Kidney (tissue), 22 donors: ENCODE measurements at places on chromosomes 4 and X. TPM values are rescaled to one million over a fixed set of nuclear protein-coding genes. Genes with fewer than 3 reads are reported as not detected.

DNA sequence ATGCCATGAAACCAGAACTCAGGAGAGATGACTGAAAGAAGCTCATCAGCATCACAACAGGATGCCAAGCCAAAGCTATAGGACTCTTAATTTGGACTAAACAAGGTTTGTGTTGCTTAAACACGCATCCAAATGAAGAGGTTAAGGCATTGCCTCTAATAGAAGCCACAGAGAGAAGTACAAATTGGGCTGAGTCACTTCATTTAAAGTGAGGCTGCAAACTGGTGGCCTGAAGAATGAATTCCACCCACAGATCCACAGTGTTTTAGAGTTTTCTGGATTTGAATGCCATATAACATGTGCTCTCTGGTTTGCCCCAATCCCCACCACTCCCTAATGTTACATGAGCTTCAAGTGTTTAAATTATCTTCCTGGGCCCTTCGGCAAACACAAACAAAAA lies 103.5 kb downstream of the FIP1L1 start:
- DNase-seq, result no peak

DNA sequence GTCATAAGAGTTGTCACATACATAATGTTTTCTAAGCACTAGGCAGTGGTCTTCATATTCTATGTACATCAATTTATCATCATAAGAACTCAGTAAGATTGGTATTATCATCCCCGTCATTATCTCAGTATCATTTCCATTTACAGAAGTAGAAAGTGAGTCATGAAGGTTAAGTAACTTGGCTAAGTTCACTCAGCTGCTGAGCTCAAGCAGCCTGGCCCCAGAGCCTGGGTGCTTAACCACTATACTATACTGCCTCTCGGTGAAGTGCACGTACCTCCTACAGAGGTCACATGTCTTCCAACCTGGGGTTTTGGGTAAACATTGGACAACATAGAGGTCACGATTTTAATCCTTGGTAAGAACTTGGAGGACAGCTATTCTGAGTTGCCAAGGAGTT lies 161.5 kb upstream of the GATB start:
- no peak for DNase-seq

- DNase-seq, result peak; percentile 24
These were observed 283.3 kb downstream of the PTTG2 start for GRCh38 chr4:38243388-38244053.

- DNase-seq, result no peak
These were observed 46.5 kb downstream of the SNX25 start for GRCh38 chr4:185255868-185256267.

The KLHL34 gene
- not detected for polyA plus RNA-seq

The RNF212 gene
- 20.8 TPM for polyA plus RNA-seq

DNA sequence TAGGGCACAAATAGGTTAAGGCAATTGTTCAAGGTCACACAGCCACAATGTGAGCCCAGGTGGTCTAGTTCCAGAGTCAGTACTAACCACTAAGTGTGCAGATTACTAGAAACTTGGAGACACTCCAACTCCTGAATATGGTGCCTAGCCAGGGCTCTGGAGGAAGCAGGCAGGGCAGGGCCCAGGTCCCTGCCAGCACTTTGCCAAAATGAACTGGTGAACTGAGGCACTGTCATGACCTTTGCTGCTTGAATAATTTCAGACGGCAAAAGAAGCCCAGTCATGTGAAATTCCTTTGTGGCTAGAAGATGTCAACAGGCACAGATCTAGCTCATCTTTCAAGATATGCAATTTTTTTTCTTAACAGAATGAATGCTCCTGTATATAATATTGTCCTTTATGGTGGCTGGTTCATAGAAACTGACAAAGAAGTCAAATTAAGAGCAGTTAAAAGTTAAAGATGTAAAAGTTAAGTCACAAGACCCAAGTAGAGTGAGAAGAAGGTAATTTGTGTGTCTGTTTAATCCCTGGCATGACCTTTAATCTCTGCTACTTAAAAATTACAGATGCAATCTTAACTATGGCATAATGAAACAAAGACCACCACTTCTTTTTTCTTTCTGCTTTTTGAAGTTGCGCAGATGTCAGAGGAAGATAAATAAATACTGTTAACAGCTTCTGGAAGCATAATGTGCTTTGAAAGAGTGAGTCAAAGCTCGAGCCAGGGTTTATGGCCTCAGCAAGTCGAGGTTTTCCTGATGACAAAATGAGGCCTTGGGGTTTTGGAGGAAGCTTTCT lies 54.1 kb downstream of the SHROOM3 start:
- no peak for DNase-seq

The CSAG2 gene
- not detected for polyA plus RNA-seq

DNA sequence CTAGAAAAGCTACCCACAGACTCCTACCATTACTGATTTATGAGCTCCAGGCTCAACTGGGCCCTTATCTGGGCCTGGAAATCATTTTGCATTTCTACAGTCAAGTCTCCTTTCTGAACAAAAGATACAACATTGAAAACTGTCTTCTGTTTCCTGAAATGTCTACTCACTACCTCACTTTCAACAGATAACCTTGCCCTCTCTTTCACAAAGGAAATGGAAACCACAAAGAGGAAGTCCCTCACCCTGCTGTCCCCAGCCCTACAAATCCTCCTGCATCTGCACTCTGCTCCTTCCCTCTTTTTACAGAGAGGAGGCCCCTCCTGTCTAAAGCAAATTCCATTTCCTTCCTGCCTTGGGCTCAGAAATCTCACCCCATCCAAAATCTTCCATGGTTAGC lies 24.8 kb upstream of the CYBB start:
- DNase-seq, result no peak

DNA sequence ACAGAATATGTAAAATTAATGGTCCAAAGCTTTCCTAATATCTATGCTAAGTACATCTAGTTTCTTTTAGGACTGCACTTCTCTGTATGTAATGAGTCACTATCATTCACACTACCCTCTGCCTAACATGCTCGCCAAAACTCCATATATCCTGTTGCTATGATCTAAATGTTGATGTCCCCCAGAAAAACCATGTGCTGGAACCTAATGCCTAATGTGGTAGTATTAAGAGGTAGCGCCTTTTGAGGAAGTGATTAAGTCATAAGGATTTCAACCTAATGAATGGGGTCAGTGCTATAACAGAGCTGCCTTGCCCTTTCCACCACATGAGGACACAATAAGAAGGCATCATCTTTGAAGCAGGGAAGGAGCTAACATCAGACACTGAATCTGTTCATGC lies 34.9 kb upstream of the NFKB1 start:
- DNase-seq, result no peak

DNA sequence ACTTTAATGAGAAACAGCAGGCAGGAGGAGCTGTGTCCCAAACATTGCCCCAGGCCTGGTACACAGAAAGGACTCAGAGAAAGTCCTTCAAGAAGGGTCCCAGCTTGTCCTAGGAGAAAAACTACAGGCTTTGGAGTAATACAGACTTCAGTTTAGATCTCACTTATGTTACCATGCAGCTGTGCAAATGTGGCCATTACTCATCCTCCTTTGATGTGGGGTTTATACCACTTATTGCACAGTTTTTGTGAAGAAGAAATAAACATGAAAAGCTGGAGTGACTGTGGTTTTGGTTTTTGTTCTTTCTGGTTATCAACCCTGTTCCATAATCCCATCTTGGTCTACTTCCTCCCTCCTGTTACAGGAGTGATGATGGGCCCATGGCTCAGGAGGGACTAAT lies 8.1 kb upstream of the CYTL1 start:
- no peak for DNase-seq

GRCh38 chrX:140526171-140526570 lies 21.3 kb upstream of the SOX3 start:
- no peak for DNase-seq

GRCh38 chrX:154019061-154019621 lies 561 bp downstream of the IRAK1 start:
- DNase-seq, result no peak

DNA sequence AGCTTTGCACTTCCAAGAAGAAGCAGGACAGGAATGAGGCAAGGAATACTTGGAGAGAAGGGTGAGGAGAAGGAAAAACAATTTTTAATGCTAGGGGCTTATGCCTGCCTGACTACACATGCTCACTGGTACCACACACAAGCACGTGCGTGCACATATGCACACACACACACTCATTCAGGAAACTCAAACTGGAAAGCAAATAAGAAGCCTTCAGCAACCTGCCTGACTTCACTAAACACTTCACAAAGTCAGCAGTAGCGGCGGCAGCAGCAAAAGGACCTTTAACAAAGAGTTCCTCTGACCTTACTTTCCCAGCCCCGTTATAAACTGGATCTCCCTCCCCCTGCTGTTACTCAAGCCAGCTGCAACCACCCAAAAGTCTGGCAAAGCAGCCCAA lies 3.3 kb downstream of the ZDHHC9 start:
- DNase-seq, result no peak

- DNase-seq, result no peak
These were observed 32.5 kb upstream of the TLR2 start for GRCh38 chr4:153651587-153651986.

The CSAG1 gene
- not detected for polyA plus RNA-seq

DNA sequence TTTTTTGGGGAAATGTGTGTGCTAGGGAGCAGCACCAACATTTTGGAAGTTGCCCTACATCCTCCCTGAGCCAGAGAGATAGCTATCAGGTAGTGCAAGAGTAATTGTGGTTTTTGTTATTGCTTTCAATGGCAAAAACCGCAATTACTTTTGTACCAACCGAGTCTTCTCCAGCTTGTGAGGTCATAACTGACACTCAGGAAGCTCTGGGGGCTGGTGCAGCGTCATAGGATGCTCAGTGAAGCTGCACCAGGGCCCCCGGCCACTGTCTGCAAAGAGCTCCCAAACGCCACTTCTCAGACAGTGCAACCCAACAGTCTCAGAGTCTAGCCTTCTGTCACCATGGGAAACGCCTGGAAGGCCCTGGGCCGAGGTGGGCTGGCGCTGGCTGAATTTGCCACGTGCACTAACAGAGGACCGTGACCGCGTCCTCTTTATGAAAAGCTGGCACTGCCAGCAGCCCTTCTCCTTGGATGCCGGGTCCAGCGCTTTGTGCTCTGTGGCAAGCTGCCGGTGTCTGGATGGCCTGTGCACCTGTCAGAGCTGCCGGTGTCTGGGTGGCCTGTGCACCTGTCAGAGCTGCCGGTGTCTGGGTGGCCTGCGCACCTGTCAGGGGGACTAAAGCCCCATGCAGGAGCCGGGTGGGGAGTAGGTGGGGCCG lies 19.4 kb downstream of the SH3TC1 start:
- DNase-seq, result no peak

GRCh38 chr4:80521438-80521837 lies 185.9 kb downstream of the CFAP299 start:
- DNase-seq, result no peak

GRCh38 chr4:7192252-7193029 lies at the start of gene SORCS2:
Gene SORCS2 (plus strand): TSS chr4:7192538.
- peak; percentile 78 for DNase-seq

DNA sequence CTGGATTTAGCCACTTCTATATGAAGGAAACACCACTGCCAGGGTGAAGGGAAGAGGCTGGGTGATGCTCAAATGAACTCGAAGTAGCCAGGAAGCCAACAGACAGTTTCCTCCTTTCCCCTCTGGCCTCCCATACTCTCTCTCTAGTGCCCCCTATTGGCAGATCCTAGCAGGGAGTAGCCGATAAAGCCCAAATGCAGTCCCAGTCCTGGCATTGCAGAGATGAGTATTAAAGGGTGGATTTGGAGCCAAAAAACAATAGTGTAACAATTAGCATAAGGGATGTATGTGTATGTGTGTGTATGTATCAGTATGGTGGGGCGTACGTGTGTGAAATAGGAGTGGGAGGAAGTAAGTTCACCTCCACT lies 213.8 kb upstream of the LDB2 start:
- peak; percentile 29 for DNase-seq

DNA sequence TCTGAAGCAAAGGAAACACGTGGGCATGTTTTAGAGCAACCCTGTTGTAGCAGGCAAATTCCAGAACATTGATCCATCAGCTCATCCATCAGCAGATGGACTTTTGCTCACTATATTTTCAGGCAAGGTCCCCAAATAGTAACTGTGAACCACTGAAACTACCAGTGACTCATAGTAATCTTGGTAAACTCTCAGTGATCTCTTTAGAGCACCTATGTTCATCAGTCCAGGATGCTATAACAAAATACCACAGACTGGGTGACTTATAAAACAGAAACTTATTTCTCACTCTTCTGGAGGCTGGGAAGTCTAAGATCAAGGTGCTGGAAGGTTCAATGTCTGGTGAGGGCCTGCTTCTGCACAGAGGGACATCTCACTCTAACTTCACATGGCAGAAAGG lies 28.9 kb upstream of the BTC start:
- no peak for DNase-seq

- DNase-seq, result no peak
These were observed 123.0 kb downstream of the ZNF827 start for GRCh38 chr4:145815626-145816025.

DNA sequence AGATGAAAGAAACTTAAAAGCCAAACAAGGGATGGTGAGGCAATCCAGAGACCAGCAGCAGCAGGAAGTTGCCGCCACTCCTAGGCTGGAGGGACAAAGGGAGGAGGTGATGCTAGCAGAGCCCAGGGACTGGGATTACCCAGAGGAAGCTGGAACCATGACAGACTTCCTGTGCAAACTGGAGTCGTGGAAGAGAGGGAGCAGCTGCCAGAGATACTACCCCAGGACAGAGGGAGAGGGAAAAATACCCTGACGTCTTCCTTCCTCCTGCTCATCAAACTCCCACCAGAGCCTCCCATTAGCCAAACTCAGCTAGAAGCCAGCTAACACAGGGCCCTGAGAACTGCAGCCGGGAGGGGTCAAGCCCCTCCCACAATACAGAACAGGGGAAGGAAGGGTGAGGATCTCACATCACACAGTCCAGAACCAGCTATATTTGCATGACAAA lies 101.2 kb upstream of the KLF3 start:
- DNase-seq, result peak; percentile 20

GRCh38 chr4:185004562-185005218 lies 13.6 kb upstream of the HELT start:
- peak; percentile 92 for DNase-seq

The SHROOM3 gene
- polyA plus RNA-seq, result 5.5 TPM

DNA sequence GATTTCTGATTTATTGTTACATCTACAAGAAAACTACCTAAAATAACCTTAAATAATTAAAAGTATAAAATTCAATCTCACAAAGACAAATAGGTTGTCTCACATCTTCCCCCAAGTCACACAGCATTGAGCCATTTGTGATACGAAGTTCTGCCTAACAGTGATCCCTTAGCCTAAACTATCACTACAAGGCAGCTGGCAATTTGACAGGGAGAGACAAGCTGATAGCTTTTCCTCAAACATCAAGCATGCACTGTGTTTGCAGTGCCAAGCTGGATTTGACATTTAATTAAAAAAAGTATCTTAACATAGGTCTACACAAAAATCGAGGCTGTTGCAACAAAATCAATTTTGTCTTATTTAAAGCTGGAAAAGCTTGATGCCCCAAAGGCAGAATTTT lies 464.7 kb upstream of the TRAM1L1 start:
- DNase-seq, result no peak

- no peak for DNase-seq
These were observed 7.6 kb upstream of the PRRG3 start for GRCh38 chrX:151687635-151688034.

The FDCSP gene
- not detected for polyA plus RNA-seq
